ENCODE measurements at places on chromosomes 12 and 14. TPM values are rescaled to one million over a fixed set of nuclear protein-coding genes. Genes with fewer than 3 reads are reported as not detected.

The GLS2 gene
- total RNA-seq: 0.73 TPM

The RPL10L gene
- not detected for total RNA-seq

The CDCA3 gene
- total RNA-seq: 3.3 TPM

The STAB2 gene
- total RNA-seq: not detected

The POLR3B gene
- 10.9 TPM for total RNA-seq

The TMEM229B gene
- total RNA-seq: 2.0 TPM

The DTX3 gene
- 16.9 TPM for total RNA-seq

The CMA1 gene
- total RNA-seq: not detected

The ACACB gene
- 8.3 TPM for total RNA-seq

The AGAP2 gene
- 0.15 TPM for total RNA-seq

The NEUROD4 gene
- total RNA-seq: not detected

The PPTC7 gene
- 7.1 TPM for total RNA-seq

The SIX1 gene
- total RNA-seq: 15.9 TPM

The TAS2R19 gene
- 4.5 TPM for total RNA-seq

The SLC10A1 gene
- not detected for total RNA-seq

The CCDC177 gene
- total RNA-seq: under 0.01 TPM

The LRRK2 gene
- 15.3 TPM for total RNA-seq

The TEX22 gene
- 0.44 TPM for total RNA-seq

The HOXC5 gene
- total RNA-seq: 0.33 TPM

The ETFBKMT gene
- 3.5 TPM for total RNA-seq

The KIF5A gene
- total RNA-seq: 0.66 TPM

The DIO3 gene
- not detected for total RNA-seq

The FSCB gene
- not detected for total RNA-seq

The PCED1B gene
- total RNA-seq: not detected

The TMTC1 gene
- 44.1 TPM for total RNA-seq

The CLEC2A gene
- total RNA-seq: not detected

The ACSS3 gene
- 19.8 TPM for total RNA-seq

The MYF6 gene
- not detected for total RNA-seq

The PTGER2 gene
- total RNA-seq: 34.5 TPM

The ADCY6 gene
- 44.5 TPM for total RNA-seq

The KRT81 gene
- total RNA-seq: 0.15 TPM

The RND1 gene
- under 0.01 TPM for total RNA-seq

The GZMB gene
- not detected for total RNA-seq

The TCL1B gene
- not detected for total RNA-seq

The SLC22A17 gene
- total RNA-seq: 28.0 TPM

The LRP1-AS gene
- total RNA-seq: not detected

The ATN1 gene
- 16.9 TPM for total RNA-seq

The CRACR2A gene
- total RNA-seq: 13.1 TPM

The AKAP5 gene
- 0.29 TPM for total RNA-seq

The SMCO3 gene
- 0.15 TPM for total RNA-seq

The SLC25A47 gene
- total RNA-seq: not detected

The ZNF26 gene
- 28.1 TPM for total RNA-seq

The OTX2 gene
- total RNA-seq: not detected

The UNC119B gene
- total RNA-seq: 27.1 TPM

The TMEM132D gene
- total RNA-seq: not detected

The MYBPC1 gene
- not detected for total RNA-seq

The TPH2 gene
- not detected for total RNA-seq

The B3GNT4 gene
- not detected for total RNA-seq

The MRPL52 gene
- total RNA-seq: 64.3 TPM

The USP44 gene
- 10.2 TPM for total RNA-seq

The C1QL4 gene
- total RNA-seq: 0.29 TPM

The SLC17A8 gene
- not detected for total RNA-seq

The OVCH1 gene
- 0.83 TPM for total RNA-seq

The CLEC14A gene
- 15.9 TPM for total RNA-seq

The PTCSC3 gene
- total RNA-seq: not detected

The LRIG3 gene
- 211 TPM for total RNA-seq

The CHGA gene
- not detected for total RNA-seq

The ST8SIA1 gene
- 9.9 TPM for total RNA-seq

The SERPINA12 gene
- not detected for total RNA-seq

The SERPINA10 gene
- total RNA-seq: 0.17 TPM
